Fibroblast of the conjunctiva (primary cell): ENCODE measurements at places on chromosomes 3 and 15.

GRCh38 chr3:191982481-191982880, 521.5 kb downstream of the PYDC2 start:
- DNase-seq = no peak

- no peak for DNase-seq
Measured at GRCh38 chr3:39361252-39361927, 21.8 kb upstream of the SLC25A38 start.

DNA sequence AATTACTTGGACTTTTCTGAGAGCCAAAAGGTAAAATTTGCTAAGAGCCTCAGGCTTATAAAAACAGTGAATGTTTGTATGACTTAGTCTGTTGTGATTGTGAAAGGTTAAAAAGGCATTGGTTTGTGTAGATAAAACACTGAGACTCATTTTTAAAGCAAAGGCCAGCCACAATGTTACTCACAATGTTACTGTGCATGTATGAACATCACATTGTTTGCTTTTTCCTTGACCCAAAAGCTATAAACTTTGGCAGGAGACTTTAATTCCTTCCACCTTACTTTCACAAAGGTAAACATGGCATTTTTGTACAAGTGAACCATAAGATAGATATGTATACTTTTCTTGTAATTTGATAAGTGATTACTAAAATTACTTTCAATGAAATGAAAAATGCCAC, 70.5 kb downstream of the NPAP1 start:
- no peak for DNase-seq

DNA sequence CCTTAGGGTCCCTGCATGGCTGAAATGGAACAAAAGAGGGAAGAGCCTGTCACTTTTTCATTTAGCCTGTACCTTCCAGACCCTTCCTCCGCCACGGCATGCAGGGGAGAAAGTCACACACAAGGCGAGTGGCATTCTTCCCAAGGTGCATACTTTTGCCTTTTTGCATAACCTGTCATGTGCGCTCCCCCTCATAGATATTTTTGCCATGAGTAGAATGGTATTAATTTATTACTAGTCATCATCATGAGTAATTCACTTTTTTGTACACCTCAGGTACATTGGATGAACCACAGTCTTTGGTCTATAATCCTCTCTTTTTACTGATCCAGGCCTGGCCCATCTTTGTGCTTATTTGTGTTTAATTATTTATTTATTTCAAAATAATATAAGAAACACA, 8.9 kb upstream of the BUB1B start:
- no peak for DNase-seq

GRCh38 chr3:71398157-71398836, 185.2 kb downstream of the FOXP1 start:
- DNase-seq = no peak

- no peak for DNase-seq
Measured at GRCh38 chr3:175606650-175607318, 747.6 kb downstream of the NAALADL2 start.

GRCh38 chr3:149466192-149466591, 8.3 kb upstream of the TM4SF4 start:
- DNase-seq = peak; percentile 73

DNA sequence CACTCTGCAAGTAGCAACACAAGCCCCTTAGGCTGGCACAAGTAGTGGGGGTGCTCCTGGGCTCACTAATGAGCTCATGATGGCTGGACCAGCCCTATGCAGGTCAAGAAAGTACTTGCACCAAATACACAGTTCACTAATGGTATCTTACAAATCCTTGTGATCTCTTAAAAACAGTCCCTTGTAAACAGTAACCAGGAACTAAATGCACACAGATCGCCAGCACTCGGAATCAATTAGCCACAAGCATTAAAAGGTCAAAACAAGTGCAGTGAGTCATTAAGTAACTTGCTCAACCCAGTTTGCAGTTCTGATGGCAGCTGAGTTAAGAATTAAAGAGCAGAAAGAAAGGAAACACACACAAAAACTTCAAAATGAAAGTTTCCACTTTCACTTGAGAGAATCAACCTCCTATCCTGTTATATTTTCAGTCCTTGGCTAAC, 43.2 kb downstream of the ARHGEF3 start:
- DNase-seq = peak; percentile 89

DNA sequence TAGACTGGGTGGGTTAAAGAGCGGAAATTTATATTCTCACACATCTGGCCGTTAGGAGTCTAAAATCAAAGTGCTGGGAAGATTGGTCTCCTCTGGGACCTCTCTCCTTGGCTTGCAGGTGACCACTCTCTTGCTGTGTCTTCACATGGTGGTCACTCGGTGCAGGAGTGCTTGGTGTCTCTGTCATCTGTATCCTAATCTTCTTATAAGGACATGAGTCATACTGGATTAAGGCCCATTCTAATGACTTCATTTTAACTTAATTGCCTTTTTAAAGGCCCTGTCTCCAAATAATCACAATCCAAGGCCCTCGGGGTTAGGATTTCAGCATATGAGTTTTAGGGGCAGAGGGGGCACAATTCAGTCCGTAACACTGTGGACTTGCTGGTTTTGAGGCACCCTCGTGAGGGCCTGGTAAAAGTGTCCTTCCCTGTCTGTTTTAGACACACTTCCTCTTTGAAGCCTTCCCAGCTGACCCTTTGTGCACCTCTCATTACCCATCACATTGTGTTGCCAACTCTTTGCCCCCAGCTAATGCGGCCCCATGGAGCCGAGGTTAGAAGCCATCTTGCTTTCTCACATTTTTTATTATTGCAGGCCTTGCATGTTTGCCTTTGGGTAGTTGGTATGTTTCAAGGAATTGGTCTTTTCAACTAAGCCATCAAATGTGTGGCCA, 3.2 kb downstream of the XYLB start:
- no peak for DNase-seq

DNA sequence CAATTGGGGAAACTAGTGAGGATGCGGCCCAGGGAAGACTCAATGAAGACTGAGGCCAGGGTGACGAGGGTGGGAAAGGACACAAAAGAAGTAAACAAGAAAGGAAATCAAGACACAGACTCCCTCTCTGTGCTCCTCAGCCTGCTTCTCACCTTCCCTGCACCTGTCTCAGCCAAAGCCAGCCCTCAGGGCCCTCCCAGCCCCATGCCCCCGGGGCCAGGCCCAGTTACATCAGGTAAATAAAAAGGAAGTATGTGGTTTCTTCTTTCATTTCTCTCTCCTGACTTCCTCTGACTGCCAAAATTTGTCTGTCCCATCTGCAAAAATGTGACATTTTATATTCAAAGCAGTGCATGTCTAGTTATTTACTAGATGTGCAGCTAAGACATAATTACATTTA, 328.0 kb downstream of the UACA start:
- DNase-seq = no peak

- DNase-seq = no peak
Measured at GRCh38 chr3:144317961-144318360, 346.3 kb downstream of the DIPK2A start.

DNA sequence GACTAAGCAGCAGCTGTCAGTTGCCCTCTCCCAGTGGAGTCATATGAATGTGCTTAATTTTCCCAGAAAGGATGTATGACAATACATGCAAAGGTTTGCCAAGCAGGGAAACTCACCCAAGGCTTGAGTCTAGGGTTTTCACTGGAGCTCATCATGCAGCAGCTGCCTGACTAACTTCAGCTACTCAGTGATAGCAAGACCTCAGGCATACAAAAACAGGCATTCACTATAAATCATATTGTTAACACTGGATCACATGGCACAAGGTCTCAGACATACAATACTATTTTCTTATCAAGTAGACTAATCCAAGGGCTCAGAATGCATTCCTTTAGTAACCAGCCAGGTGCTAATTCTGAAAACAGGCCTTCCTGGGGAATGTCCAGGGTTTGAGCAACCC, 85.0 kb upstream of the STAC start:
- DNase-seq = no peak

DNA sequence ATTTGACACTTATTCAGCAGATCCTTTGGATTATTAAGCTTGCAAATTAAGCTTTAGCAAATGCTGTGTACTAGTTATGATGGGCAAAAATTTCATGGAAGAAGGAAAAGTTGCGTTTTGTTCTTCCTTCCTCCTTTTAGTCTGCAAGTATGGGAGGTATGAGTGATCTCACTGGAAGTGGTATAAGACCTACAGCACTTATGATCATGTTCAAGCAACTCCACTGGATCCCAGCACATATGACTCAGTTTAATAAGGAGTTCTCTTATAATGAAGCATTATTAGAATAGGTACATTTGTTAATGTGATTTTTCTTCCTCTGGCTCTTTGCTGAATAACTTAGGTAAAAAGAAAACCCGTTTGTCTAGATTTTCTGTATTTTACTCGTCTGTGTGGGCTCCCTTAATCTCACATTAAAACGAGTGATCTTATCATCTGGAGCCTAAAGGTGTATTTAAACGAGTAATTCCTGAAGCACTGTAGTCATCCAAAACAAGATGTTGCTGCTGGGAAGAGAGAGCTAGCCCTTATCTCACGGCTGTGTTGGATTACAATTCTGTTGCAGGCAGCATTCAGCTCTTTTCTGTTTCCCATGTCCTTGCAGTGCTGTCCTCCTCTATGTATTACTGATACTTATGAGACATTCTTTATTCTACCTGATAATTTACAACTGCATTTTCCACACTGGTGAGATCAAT, 264.9 kb downstream of the GBE1 start:
- no peak for DNase-seq

- no peak for DNase-seq
Measured at GRCh38 chr3:25381083-25381482, 47.0 kb upstream of the RARB start.

GRCh38 chr3:132726341-132726823, 4.2 kb upstream of the NPHP3 start:
- no peak for DNase-seq

DNA sequence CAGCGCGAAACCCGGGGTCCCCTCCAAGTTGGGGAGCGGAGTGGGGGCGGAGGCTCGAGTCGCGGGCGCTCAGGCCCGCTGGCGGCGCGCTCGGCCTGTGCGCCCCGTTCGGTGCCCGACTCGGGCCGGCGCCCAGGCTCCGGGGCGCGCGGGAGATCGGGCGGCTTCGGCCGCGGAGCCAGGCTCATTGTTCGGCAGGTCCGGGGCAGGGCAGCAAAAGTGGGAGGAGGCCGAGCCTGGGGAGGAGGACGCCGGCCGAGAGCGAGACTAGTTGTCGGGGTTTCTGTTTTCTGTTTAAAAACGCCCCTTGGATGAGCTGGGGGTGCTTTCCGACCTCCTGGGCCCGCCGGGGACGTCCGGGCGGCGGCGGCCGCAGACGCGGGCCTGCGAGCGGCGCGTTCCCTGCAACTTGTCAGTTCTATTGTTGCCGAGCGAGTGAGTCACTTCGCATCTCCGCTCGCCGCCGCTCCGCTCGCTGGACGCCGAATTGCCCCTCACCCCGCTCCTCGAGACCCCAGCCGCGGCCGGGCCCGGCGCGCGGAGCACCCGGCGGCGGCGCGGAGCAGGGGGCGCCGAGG, 676 bp downstream of the TCF12 start:
- DNase-seq = no peak

GRCh38 chr3:60703956-60704736, 547.1 kb downstream of the FHIT start:
- no peak for DNase-seq

DNA sequence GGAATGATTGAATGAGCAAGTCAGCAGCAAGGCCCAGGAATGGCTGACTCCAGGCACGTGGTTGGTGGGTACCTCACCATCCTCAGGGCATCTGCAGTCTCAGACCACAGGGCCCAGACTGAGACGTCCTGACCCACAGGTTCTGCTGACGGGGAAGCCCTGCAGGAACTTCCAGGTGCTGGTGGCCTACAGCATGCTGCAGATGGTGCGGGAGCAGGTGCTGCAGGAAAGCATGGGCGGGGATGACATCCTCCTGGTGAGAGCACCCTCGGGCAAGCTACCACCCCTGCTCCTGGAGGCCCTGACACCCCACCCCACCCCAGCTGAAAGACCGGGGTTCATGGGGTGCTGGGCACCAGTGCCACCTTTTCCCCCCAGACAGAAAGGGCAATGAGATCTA, 14.1 kb downstream of the TBC1D21 start:
- no peak for DNase-seq

- DNase-seq = no peak
Measured at GRCh38 chr15:59401824-59402569, 29.3 kb upstream of the MYO1E start.

- DNase-seq = no peak
Measured at GRCh38 chr3:2540115-2540514, 441.4 kb downstream of the CNTN4 start.

- DNase-seq = peak; percentile 10
Measured at GRCh38 chr3:69869643-69870042, 129.9 kb upstream of the SAMMSON start.
